Kidney (tissue), 22 donors: ENCODE measurements at places on chromosomes 16 and 17.

DNA sequence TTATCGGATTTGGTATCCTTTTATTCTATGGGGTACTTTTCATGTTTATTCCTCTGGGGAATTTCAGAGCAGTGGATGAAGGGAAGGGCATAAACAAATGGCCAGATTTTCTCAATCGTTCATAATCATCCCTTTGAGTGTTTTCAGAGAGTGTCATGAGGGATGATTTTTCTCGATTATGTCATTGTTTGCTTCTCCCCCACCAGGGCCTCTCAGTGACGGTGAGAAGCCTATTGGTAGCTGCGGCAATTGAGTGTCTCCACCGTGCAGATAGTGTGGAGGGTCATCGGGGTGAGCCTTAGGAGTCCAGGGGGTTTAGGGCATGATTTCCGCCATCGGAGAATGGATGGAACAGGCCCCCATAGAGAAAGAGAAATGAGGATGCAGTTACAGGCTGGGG is 57.2 kb downstream of the USP43 start:
- no peaks in the 10 kb centered on the region for H3K27me3 ChIP-seq
- DNase-seq: no peak

GRCh38 chr16:29730649-29731048 is 15.1 kb downstream of the C16orf54 start:
- H3K36me3 ChIP-seq: no peaks in the 10 kb centered on the region
- no peak overlapping the region for H3K27ac ChIP-seq
- H3K4me1 ChIP-seq: no peaks in the 10 kb centered on the region
- H3K4me3 ChIP-seq: no peak overlapping the region
- no peak for DNase-seq

DNA sequence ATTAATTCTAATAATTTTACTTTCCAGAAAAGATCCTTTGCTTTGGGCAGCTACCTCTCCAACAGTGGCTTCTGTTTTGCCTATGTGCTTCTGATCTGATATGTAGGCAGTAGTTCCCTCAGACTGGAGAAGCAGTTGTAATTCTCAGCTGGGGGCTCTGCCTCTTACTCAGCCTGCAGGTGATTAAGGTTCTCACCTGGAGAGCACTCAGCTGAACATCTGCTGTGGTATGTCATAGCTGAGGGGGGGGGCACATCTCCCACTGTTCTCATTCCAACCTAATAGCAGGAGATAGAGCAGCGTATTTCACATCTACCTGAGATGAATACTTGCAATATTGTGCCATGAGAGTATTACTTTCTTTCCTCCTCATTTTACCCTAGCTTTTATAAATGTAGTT is 511.9 kb upstream of the CDH8 start:
- H3K27me3 ChIP-seq: no peaks in the 10 kb centered on the region
- H3K4me1 ChIP-seq: no peaks in the 10 kb centered on the region
- no peaks in the 10 kb centered on the region for H3K36me3 ChIP-seq

- peak overlapping the region; percentile 26 for H3K27ac ChIP-seq
- H3K27me3 ChIP-seq: no peaks in the 10 kb centered on the region
- H3K4me1 ChIP-seq: peaks cover 8% of the 10 kb centered on the region
- no peaks in the 10 kb centered on the region for H3K36me3 ChIP-seq
- DNase-seq: no peak
These were observed 22.1 kb upstream of the ADGRG1 start for GRCh38 chr16:57606147-57606846.
